Pons (tissue), 1 donor: ENCODE measurements at places on chromosomes 2 and 18.

DNA sequence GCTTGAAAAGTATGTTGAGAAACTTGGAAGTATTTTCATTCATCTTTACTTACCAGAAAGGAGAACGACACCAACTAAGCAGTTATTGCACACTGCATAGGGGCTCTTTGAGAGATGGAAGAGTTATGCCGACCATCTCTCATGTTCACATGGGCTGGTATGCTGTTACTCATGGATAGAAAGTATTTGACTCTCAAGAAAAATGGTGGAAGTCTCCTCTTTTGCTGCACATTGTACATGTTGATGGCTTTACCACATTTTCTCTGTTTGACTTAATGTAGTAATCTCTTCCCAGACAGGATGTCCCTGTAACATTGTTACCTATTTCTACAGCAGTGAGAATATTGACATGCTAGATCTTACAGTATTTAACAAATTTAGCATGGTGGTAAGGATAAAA lies 23.2 kb downstream of the CAB39 start:
- DNase-seq: no peak

DNA sequence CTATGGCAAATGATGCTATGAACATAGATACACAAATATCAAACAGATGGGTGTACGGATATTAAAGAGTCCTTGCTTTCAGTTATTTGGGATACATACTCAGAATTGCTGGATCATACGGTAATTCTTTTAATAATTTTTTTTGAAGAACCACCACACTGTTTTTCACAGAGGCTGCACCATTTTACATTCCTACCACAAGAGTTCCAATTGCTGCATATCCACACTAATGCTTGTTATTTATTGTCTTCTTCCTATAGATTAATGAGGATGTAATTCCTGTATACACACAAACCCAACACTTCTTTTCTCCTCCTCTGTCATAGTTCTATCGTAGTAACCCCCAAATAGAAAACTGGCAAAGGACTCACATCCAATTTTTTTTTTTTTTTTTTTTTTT lies 21.7 kb downstream of the CD302 start:
- DNase-seq: no peak

DNA sequence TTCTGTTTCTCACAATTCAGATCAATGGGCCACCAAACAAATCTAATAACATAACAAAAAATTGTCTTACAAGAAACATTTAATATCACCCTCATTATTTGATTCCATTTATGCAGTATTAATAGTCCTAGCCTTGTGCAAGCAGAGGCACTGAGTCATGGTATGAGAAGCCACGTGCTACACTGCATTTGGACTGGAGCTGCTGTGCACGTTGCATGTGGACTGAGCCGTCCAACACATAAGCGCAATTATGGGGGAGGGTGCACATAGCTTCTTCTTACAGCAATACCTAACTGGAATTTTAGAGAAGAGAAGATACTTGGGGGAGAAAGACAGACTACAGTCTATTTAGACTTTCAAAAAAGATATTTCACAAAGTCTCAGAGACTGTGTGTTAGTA lies 329.6 kb upstream of the ID2 start:
- DNase-seq: no peak

DNA sequence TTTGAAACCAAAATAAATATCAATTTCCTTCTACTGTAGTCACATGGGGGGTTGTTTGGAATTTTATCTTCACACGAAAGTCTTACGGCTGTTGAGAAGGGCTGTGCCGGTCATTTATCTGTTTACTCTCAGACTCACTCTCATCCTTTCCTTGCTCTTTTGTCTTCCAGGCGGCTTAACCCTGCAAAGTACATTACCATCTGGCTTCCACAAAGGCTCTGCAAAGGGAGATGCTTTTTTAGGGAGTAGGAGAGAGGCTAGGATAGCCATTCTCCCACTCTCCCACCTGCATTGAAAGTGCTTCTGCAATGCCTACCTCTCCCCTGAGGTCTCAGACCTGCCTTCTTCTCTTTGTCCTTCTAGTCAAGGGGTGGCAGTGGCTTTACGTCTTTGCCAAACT lies 247.6 kb downstream of the MEIS1 start:
- DNase-seq: no peak

GRCh38 chr18:38427234-38427633 lies 861.6 kb upstream of the CELF4 start:
- peak; percentile 17 for DNase-seq

DNA sequence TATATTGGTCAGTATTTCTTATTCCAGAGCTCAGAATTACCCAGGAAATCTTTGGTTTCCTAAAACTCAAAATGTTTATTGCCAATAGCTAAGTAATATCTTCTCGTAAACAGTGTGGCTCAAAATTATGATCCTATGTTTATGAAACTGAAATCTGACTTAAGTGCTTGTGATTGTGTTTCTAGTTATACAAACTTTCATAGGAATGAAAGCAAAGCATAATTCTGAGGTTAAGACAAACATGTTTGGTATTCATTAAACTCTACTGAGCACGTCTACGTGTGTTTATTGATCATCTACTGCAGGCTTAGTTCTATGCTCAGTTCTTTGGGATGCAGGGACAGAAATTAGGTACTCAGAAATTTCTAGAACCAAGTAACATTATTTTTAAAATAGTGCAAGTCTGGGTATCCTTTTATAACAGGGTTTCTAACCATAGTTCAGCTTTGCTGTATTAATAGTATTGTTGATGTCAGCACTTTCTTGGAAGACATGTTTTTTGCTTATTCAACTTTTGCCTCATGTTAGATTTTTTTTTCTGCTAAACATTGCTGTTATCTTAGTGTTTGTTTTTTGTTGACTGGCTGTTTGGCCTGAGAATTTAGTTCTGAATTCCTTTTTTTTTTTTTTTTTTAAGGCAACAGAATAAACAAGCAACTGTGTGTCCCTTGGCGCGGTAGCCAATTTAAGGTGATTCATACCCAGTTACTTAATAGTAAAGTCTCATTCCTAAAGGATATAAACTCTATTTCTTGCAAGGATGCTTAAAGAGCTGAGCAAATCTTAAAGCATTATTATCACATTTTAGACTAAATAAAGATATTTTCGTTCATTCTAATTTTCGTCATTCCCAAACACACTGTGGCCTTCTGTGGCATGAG lies 31.3 kb downstream of the PTPRM start:
- no peak for DNase-seq

- no peak for DNase-seq
Observed at GRCh38 chr18:57080479-57080878, 66.4 kb upstream of the BOD1L2 start.

DNA sequence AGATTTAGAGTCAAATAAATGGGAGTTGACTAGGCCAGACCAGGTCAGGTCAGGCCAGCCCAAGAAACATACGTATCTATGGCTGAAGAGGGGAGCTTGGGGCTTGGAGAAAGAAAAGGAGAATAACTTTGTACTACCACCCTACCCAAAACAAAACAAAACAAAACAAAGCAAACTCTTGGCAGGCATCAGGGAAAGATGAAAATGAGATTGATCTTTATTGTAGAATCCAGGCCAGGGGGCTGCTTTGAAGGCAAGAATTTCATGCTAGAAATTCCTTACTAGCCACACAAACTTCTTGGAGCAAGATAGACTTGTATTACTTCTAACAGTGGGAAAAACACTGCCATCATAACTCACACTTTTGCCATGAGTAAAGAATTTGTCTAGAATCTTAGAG lies 26.2 kb downstream of the QPCT start:
- no peak for DNase-seq

GRCh38 chr2:128497461-128497860 lies 178.8 kb upstream of the HS6ST1 start:
- DNase-seq: no peak

GRCh38 chr2:226334981-226335720 lies 464.5 kb downstream of the IRS1 start:
- no peak for DNase-seq

DNA sequence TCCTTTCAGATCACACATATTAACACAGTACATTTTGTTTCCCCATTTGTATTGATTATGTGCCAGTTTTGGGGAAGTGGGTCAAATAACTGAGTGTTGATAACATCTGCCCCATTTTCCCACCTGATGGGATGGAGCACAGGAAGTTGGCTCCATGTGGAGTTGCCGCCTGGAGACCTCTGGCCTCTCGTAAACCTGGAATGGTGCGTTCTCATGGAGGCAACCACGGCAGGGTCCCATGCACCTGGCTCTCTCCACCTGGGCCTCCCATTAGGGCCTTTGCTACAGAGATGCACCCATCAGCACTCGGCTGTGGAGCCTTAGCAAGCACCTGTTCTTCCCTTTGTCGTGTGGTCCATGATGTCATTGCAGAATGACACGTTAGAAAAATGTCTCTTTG lies 130.6 kb downstream of the MBP start:
- no peak for DNase-seq

GRCh38 chr2:226773291-226773690 lies 26.3 kb downstream of the IRS1 start:
- DNase-seq: no peak

DNA sequence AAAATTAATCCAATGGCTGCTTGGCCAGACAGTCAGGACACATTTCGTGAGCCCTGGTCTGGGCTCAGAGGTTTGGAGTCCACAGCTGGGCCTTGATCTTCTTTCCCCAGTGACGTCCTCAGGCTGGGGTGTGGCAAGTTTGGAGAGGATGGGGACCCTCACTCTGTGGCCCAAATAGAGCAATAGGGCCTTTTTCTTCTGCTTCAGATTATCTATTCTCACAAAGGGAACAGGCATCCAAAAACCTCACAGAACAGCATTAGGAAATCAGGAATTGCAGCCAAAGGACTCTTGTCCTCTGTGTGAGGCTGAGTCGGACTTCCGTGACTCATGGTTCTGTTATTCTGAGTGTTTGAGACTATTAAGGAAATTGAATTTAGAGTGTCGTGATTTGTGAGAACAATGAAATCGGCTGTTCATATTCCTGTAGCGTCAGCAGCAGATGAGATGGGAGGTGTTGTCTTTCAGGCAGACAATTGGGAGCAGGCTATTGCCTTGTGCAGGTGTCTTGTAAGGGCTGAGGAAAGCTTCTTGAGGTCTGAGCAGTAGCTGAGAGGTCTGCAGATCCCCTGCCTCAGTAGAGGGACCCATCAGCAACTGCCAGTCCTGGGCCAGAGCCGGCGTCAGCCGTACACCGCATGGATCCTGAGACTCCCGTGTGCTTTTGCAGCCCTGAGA lies 113.8 kb downstream of the SH3RF3 start:
- no peak for DNase-seq

DNA sequence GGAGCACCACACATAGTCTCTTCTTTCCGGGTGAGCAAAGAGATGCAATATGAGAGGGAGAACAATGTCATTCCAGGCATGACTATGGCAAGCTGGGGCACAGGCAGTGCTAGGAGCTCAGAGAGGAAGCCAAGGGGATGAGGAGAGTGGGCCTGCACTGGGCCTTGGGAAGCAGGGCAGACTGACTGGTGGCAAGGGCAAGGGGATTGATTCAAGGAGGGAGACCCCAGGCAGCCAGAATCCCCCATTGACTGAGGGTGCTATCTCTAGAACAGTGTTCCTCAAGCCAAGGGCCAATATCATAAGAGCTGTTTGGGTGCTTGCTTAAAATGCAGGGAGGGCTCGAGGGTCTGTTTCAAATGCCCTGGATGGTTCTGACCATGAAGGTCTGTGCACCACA lies 36.1 kb downstream of the MARCO start:
- DNase-seq: no peak

- no peak for DNase-seq
Observed at GRCh38 chr2:158412206-158412605, 44.3 kb downstream of the CCDC148 start.

- DNase-seq: no peak
Observed at GRCh38 chr18:46301081-46301480, 196.9 kb downstream of the HAUS1 start.
